Right ventricle myocardium superior (tissue), 1 donor: ENCODE measurements at places on chromosomes 3 and 15.

DNA sequence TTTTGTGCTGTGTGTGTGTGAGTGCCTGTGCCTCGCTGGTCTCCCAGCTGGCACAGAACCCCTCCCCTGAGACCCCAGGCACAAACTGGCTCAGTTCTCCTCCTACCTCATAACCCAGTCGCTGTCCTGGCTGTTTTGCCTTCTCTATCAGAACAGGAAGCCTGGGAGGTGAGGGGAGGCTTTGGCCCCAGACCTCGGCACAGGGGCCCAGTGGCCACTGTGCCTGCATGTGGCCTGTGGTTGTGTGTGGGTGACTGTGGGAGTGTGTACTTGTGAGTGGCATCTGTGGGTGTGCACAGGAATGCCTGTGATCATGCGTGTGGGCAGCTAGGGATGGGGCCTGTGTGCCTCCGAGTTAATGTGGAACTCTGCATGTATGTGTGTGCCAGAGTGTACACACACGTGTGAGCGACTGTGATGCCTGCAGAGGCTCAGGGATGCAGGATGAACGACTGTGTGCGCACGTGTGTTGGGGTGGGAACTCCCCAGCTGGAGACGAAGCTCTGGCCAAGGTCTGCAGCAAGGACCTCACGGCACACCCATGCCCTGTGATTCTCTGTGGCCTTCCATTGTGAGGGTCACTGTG is 32.3 kb downstream of the PSTPIP1 start:
- DNase-seq, result no peak

DNA sequence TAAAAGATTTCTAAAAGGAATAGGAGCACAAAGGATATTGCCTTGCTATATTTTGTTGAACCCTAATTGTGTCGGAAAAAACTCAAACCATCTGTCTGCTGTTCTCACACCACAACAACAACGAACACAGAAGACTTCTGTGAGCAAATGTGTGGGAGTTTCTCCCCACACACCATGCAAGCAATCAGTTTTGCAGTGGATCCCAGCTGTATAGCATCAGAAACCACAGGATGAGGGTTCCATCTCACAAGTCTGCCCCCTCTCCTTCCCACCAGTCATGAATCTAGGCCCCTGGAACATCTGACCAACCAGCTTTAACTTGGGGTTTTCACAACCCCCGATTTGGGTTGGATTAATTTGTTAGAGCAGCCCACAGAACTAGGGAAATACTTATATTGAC is 91.3 kb upstream of the SLC4A7 start:
- DNase-seq, result no peak

GRCh38 chr15:28861031-28861534 is 12.6 kb upstream of the GOLGA6L7 start:
- peak; percentile 66 for DNase-seq

GRCh38 chr15:32993285-32993684 is 201.2 kb downstream of the FMN1 start:
- no peak for DNase-seq
